CD4-positive, alpha-beta T cell treated with Interleukin-4 for 1 hour (primary cell): ENCODE measurements at places on chromosomes 16 and 17.

GRCh38 chr16:79716645-79717332 lies 116.3 kb upstream of the MAF start:
- no peak for DNase-seq

DNA sequence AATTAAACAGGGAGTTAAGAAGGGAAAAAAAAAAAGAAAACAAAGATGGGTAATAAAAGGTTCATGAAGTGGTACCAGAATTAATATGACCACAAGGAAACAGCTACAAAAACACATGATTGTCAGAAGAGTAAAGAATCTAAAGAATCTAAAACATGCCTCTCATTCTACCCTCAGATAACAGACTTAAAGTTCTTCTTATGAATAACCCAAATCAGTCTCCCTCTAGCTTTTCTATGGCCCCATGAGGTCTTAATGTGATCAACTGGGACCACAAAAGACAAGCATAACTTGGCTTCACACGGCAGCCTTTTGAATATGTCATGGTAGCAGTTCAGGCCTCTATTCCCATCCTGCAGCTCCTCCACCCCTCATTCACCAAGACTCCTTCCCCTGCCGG lies 6.9 kb downstream of the MYH10 start:
- no peak for DNase-seq

DNA sequence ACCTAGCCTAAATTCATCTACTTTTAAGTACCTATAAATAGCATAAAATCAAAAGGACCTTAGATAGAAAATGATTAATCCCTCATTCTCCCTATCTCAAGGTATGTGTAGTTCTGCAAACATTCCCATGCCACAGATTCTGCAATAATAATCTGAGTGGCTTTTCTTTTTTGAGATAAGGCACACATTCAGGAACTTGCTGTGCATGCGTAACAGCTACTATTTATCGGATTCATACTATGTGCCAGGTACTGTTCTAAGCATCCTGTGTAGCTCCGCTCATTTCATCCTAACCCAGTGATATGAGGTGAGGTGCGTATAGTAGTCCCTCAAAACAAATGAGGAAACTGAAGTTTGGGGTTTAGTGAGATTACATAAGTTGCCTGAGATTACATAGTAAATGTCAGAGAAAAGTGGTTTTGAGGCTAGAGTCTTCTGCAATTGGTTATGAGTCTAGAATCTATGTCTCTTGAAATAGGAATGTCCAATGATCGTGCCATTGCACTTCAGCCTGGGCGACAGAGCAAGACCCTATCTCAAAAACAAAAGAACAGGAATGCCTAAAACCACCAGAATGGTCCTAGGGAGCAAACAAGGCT lies 2.0 kb upstream of the ZNF263 start:
- no peak for DNase-seq

GRCh38 chr17:74935585-74936469 lies at the start of gene OTOP3:
Gene OTOP3 (plus strand): TSS chr17:74935898. CDS start chr17:74935922, 24 bp downstream.
- no peak for DNase-seq

DNA sequence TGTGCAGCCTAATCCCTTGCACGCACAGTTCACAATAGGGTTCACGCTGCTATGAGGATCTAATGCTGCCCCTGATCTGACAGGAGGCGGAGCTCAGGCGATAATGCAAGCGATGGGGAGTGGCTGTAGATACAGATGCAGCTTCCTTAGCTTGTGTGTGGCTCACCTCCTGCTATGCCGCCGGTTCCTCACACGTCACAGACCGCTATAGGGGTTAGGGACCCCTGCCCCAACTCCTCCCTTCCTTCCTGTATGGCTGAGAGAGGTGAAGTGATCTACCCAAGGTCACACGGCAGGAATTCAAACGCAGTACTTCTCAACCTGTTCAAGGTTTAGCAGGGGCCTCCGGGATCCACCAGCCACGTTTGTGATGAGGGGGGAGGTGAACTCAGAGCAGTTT lies 13.4 kb upstream of the PLLP start:
- peak; percentile 76 for DNase-seq

DNA sequence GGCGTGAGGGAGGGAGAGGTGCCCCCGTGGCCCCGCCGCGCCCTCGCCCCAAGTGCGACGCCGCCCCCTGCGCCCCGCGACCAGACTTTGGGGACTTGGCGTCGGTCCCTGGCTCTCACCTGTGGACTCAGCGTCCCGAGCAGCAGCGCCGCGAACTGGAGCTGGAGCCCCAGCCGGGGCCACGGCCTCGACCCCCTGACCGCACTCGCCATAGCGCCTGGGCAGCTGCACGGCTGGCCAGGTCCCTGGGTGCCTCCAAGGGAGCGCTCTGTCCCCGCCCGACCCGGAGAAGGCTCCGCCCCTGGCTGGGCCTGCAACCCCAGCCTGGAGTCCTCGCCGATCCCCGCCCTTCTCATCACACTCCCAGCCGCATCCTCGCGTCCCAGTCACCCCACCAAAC lies at the start of gene ERN2:
Gene ERN2, minus strand, starts transcription at position 247 of the 400 bp plus-strand sequence. Its CDS starts 35 bp downstream, at position 212.
- no peak for DNase-seq

DNA sequence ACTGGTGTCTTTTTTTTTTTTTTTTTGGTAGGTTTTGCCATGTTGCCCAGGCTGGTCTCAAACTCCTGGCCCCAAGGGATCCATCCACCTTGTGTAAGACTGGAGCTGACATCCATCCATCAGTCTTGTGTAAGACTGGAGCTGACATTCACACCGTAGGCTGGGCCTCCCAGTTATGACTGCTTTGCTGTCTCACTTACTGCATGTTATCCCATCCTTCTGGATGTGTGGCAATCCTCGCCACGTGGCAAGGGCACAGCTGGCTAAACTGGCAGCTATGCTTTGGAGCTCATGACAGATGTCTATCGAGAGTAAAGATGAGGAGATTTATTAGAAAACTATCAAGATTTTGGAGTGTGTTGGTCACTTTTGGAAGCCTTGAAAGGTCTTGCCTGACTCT lies 115.1 kb downstream of the ABCA8 start:
- no peak for DNase-seq

DNA sequence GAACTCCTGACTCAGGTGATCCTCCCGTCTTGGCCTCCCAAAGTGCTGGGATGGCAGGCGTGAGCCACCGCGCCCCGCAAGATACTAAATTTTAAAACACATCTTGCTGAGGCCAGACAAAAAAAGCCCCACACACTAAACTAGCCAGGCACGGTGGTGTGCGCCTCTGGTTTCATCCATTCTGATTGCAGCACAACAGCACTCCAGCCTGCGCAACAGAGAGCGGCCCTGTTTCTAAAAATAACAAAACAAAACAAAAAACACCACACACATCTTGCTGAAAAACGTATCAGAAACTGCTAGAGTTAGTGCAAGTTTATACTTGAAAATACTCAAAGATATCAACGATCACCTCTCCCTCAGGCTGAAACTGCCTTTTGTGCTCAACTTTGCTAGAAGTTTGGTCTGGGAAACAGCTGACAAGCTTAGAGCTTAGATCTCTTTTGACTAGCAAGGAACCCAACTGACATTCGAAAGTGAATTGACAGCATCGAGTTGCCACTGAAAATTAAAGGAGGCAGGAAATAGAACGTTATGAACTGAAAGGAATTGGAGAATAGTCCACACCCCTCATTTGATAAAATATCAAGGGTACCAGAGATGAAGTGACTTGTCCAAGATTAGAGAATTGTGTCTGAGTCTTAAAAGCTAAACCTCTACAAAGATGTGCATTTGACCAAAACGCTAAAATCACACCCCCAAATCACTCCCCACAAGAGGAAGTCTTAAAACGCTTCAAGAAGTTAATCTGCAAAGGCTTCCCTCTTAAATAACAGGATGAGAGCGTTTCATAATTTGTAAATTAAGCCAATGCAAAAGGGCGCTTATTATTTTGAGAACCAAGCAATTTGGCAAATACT lies 908 bp downstream of the COG4 start:
- DNase-seq = peak; percentile 25

DNA sequence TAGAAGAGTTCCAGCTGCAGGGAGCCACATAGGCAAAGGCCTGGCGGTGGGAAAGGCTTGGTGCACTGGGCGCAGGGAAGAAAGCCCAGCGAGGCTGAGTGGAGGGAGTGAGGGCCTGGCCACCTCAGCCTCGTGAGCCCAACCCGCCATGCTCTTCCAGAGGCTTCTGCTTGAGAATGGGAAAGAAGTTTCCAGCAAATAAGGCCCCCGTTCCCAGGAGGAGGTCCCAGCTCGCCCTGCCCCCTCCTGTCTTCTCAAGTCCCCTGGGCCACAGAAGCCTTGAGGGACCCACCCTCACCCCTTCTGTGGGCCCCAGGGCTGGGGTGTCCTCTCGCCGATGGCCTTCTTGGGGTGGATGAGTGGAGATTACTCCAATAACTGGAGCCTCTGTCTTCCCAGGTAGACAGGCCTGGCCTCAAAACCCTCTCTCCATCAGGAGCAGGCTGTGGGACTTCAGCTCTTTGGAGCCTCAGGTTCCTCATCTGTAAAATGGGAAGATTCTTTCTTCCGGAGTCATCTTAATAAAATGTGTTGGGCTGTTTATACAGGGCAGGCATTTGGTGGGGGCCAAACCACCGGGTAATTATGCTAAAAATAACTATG lies 933 bp upstream of the SNN start:
- DNase-seq = no peak

GRCh38 chr16:87422106-87422505 lies 30.0 kb downstream of the MAP1LC3B start:
- DNase-seq = no peak

DNA sequence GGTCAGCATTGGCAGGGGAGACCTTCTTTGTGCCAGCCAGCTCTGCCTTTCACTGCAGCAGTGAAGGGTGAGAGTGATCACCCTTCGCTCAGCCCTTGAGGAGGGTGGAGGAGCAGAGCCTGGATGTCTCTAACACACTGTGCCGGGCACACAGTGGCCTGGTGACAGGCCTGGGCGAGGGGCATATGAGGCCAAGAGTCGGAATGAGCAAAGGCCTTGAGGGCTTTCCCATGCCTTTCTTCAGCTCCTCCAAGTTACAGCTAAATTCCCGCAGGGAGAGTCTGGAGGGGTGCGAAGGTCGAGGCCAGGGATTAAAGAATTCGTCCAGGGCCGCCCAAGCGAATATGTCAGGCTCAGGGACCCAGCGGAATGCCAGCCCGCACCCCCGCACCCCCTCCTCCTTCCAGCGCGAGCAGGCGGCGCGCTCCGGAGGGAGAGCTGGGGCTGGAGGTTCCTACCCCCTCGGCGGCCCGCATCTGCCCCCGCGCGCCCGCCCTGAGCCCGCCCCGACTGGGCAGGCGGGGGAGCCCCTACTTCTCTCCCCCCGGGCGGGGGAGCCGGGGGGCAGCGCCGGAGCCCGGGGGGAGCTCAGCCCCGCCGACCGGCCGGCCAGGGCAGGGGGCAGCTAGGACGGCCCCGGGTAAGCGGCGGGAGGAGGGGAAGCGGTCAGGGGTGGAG lies at the start of gene RASL10B:
Gene RASL10B, plus strand, starts transcription at position 401 of the 678 bp plus-strand sequence. CDS start 3,546 bp downstream, outside the sequence.
- peak; percentile 34 for DNase-seq

- peak; percentile 59 for DNase-seq
Measured at GRCh38 chr16:88437367-88437964, 15.6 kb upstream of the ZFPM1 start.

GRCh38 chr16:50273888-50274325 lies 7.6 kb downstream of the ADCY7 start:
- DNase-seq = peak; percentile 44
